ENCODE measurements at places on chromosomes 1 and 21.

- no peak for DNase-seq
Measured at GRCh38 chr1:43269627-43270375, at the start of gene TMEM125. TMEM125 (plus strand) TSS chr1:43269983; CDS start chr1:43272723, 2,740 bp downstream.

- no peak for DNase-seq
Measured at GRCh38 chr1:229433364-229434004, 410 bp downstream of the ACTA1 start.

DNA sequence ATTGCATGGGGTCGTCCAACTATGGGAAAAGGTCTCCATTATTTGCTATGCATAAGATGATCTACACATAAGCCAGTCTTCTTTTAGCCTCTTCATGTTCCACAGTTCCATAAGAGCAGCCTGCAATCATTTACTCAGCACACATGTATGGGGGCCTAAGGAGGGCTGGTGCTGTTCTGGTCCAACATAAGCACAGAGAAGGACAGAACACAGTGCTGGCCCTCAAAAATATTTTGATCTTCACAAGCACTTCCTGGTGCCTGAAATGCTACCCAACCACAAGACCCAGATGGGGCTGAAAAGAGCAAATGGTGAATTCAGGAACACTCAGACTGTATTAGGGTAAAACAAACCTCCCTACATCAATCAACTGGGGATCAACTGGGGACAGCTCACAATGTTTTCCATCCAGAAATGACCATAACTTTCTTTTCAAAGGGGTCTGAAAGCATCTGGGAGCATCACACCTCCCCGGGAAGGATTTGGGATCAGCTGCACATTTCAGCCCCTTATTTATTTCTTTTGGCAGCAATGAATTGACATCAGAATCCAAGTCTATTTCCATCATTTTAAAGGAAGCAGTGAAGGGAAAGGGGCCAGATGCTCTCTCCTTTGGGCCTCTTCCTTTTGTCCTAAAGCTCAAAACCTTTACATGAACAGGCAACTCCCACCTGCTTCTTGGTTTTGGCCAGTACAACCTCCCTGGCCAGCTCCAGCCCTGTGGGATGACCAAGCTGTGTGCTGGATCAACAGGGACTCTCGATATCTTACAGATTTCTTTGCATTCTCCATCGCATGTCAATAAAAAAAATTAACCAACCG is 45.7 kb downstream of the KCNN3 start:
- DNase-seq = no peak

DNA sequence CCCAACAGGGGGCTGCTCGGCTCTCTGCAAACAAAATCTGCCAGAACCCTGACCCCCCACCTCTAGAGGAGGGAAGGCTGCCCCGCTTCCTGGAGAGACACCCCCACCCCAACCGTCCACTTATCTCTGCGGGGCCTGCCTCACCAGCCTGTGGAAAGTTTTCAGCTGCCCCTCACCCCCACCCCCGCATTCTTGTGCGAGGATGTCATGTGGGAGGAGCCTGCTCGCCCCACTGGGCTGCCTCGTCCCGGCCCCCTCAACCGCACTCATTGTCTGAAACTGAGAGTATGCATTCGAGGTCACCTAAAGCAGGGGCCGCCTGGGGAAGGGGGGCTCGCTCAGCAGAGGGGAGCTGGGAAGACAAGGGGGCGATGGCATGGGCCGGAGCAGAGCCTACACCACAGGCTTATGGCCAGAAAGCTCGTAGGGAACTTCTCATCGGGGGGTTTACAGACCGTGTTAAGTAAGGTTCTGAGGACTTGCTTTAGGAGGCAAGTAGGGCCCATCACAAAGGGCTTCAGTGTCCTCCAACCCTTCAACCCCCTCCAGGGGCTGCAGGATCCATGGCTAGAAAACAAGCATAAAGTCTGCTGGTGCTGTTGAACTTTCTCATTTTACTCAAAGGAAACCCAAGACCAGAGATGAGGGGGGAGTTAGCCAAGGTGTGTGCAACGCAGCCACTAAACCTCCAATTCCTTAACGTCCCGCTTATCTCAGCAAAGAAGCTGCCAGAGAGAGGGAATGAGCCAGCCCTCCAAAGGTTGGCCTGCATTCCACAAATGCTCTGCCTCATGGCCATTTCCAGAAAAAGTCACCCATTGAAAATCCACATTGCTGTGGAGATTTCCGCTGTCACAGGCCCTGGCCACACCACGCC is 9.4 kb downstream of the EPHA2 start:
- no peak for DNase-seq

DNA sequence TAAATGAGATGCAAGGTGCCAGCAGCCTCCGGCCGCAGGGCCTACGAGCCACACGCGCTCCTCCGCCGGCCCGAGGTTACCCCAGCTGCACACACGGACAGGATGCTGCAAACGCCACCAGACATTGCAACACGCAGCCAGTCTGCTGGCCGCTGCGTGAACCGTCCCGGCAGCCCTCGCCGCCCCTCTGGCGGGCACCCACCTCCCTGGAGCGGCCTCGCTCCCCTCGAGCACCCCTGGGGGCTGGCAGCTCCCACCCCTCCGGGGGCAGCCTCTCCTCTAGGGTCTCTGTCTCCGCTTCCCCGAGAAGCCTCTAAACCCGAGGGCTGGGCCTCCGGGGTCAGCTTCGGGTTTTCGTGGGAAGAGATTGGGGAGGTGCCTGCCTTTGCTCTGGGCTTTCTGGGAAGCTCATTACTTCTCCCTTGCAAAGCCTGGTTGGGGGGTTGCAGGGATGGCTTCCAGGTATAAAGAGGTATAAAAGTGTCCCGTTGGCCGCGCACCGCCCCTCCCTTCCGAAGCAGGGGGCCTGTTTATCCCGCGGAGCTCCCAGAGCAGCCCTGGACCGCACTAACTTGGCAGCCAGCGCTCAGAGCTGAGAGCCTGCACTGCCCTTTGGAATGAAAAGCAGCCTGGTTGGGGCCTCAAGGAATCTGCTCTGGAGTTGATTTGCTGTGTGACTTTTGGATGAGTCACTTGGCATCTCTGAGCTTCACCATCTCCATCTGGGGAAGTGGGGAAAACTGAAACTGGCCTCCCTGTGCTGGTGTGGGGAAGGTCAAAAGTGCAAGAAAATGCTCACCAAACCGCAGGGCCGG is 21.8 kb downstream of the DHRS3 start:
- no peak for DNase-seq

Measured in stimulated activated CD8-positive, alpha-beta memory T cell treated with anti-CD3 and anti-CD28 coated beads, Interleukin-4, amount 100 ng/mL, for 1 hour (primary cell).